ENCODE measurements at places on chromosomes 6 and 20.
A peak's percentile ranks its signal among the peaks of the same experiment; 100 is the strongest.

DNA sequence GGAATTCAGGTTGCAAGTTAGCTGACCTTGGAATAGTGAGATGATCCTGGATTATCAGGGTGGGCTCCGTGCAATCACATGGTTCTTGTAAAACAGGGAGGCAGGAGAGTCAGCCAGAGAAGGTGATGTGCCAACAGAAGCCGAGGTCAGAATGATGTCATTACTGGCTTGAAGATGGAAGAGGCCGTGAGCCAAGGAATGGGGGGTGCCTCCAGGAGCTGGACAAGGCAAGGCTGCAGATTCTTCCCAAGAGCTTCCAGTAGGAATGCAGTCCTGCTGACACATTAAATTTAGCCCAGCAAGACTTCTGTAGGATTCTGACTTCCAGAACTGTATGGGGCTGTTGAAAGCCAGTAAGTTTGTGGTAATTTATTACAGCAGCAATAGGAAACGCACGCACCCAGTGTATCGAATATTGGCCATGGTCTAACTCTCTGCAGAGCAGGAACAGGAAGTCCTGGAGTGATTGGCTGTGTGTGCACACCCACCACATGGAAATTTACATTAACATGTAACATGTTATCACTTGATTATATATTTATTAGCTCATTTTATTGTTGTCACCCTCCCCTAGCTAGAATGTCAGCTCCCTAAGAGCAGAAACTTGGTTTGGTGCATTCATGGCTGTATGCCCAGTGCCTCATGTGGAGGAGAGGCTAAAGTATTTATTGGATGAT lies 19.1 kb downstream of the SLC24A3 start:
- DNase-seq: no peak

DNA sequence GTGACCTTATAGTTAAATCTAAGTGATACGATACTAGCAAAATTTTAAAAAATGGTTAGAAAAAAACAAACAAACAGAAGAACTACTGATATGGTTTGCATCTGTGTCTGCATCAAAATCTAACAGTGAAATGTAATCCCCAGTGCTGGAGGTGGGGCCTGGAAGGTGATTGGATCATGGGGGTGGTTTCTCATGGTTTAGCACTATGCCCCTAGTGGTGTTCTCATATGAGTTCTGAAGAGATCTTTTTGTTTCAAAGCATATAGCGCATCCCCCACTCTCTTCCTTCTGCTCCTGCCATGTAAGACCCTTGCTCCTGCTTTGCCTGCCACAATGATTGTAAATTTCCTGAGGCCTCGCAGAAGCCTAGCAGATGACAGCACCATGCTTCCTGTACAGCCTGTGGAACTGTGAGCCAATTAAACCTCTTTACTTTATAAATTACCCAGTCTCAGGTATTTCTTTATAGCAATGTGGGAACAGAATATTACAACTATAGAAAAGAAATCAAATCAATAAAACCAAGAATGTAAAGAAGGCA lies 5.4 kb downstream of the FBXL4 start:
- DNase-seq: no peak

- no peak for DNase-seq
Observed at GRCh38 chr6:94464018-94464510, 1044.7 kb upstream of the EPHA7 start.

DNA sequence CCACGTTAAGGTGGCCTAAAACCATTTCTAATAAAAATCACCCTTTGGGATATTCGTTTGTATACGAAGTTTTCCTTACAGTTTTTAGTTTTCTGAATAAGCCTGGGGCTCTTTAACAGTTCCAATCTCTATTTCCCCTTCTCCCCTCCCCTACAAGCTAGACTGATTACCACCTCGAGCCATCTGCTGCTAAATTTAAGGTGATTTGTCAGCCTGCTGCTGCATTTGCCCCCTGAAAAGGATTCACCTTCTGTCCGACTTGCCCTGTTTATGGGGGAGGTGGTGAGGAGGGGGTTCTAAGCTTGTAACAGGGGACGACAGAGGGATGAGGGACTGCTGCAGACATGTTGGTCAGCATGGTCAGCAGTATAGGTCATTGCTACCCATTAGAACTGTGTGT lies 146.3 kb downstream of the JARID2 start:
- no peak for DNase-seq

- DNase-seq: peak; percentile 40
Observed at GRCh38 chr20:38883981-38884733, 42.1 kb upstream of the FAM83D start.

- no peak for DNase-seq
Observed at GRCh38 chr6:32371229-32371628, 474 bp downstream of the TSBP1 start.

DNA sequence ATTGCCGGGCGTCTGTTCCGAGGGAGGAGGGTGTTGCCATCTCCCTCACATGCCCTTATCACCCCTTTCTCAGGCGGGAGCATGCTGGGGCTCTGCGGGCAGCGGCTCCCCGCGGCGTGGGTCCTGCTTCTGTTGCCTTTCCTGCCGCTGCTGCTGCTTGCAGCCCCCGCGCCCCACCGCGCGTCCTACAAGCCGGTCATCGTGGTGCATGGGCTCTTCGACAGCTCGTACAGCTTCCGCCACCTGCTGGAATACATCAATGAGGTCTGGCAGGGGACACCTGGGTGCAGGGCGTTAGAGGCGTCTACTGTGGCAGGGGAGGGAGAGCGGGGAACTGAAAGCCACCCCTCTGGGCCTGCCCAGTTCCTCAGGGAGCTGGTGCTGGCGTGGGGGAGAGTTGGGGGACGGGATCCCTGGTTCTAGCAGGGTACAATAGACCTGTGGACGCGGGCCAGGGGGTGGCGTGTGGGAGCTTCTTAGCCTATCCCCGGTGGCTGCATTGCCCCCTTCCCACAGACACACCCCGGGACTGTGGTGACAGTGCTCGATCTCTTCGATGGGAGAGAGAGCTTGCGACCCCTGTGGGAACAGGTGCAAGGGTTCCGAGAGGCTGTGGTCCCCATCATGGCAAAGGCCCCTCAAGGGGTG lies 697 bp downstream of the PPT2 start:
- DNase-seq: peak; percentile 88

DNA sequence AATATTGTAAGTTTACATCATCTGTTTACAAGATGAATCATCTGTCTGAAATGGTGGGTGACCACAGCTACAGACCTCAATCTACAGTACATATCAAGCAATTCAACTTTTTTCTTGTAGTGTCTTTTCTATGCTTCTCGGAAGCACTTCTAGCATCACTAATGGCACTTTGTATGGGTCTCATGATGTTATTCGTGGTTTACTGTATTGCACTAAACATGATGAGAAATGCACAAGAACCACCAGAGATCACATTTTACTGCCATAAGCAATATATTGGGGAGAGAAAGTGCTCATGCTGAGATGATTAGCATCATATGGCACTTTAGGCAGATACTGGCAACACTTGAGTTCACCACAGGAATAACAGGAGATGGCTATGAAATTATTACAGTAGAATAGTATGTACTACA lies 15.4 kb upstream of the BTBD3 start:
- DNase-seq: no peak

DNA sequence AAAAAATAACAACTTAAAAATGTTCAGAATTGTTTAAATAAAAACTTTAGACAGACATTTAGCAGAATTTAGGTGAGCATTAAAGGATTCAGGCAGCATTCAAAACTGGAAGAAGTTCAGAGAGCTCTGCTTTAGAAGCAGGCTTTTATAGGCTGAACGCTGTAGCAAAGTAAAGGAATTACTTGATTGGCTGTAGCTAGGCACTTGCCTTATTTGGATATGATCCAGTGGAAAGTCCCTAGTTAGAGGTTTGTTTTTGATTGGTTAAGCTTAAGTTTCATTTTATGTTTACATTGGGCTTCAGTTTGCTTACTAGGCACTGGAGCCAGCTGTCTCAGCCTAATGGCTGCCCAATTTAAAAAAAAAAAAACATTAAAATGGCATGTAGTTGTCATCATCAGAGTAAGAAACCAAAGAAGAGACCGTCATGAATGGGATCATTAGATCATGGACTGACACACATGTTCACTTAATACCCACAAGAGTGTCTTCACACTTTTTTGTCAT lies 65.1 kb downstream of the CBFA2T2 start:
- DNase-seq: no peak

GRCh38 chr6:153043719-153044118 lies 41.2 kb upstream of the MTRF1L start:
- DNase-seq: no peak

GRCh38 chr6:39294133-39294532 lies 20.1 kb downstream of the KCNK17 start:
- no peak for DNase-seq

DNA sequence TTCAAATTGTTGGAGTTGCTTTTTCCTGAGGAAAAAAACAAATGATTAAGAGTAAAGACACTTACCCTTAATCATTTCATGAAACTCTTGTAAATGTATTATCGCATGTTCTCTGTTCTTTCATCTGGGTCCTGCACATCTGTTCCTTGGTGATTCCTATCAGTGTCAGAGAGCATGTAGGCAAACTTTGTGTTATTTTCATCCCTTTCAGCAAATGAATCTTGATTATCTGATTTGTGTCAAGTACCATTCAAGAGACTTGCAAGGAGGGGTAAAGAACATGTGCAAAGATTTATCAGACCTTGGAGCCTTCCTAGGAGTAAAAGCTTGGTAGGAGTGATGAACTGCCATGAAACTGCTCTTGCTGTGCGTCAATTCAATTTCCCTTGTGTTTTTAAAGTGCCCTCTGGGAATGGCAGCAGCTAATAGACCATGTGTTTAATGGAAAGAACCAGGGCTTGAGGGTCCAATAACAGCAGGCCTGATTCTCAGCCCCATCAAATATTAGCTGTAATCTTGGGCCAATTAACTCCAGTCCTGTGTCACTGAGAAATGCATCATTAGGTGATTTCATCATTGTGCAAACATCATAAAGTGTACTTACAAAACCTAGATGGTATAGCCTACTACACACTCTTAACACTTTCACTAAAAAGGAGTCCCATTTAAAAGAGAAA lies 118.9 kb upstream of the CEP85L start:
- DNase-seq: no peak

- DNase-seq: no peak
Observed at GRCh38 chr20:51106011-51106410, 83.1 kb upstream of the KCNG1 start.

DNA sequence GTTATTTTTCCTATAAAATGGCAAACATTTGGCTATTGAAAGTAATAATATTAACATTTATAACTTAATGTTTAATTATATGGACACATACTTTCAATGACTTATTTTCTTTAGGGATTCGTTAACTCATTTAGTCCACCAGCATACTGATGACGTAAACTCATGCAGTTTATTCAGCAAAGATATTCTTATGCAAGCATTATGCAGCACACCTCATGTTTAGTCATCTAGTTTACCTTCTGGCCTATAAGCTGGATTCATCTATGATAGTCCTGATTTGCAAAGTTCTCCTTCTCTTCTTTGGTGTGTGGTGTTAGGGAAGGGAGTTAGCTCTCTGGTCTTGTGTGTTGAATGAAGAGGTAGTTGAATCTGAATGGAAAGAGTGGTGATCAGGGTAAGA lies 60.0 kb downstream of the OR2J2 start:
- no peak for DNase-seq

GRCh38 chr6:144359783-144360182 lies 74.6 kb downstream of the UTRN start:
- DNase-seq: no peak

DNA sequence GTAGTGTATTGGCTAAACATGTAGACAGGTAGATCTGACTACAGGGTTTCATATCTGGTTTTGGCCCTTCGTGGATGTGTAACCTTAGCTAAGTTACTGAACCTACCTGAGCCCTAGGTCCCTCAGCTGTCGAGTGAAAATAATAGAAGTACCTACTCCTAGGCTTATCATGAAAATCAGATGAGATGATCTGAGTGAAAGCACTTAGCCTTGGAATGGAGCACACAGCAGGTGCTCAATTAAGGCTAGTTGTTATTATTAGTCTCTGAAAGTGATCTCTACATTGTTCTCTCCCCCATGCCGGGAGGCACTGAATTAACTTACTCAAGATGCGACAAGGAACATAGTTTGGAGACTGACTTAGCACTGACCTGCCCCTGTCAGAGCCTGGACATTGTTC lies 174.7 kb upstream of the ZNF217 start:
- no peak for DNase-seq

DNA sequence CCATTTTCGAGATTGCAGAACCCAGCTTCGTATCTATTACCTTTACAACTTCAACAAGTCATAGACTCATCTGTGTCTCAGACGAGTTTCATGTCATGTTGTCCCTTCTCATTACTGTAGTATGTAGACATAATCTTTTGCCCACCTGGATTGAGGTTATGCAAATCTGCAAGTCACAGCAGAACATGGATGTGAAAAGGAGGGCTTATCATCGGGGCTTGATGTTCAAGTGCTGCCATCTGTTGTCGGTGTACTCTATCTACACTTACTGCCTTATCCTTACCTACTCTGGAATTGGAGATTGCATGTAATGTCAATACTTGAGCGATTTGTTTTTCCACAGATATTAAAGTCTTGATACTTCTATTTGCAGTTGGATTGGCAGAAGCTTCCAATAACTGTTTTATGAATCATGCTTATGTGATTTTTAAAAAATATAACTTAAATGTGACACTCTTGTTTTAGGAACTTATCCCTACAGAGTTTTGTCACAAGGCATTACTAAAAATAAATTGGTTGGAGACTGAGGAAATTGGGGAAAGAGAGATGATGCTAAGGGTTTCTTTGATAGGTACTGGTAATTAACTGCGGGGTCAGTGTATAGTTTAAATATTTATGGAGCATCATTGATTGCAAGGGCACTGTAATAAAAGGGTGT lies 3.0 kb upstream of the GOPC start:
- no peak for DNase-seq

DNA sequence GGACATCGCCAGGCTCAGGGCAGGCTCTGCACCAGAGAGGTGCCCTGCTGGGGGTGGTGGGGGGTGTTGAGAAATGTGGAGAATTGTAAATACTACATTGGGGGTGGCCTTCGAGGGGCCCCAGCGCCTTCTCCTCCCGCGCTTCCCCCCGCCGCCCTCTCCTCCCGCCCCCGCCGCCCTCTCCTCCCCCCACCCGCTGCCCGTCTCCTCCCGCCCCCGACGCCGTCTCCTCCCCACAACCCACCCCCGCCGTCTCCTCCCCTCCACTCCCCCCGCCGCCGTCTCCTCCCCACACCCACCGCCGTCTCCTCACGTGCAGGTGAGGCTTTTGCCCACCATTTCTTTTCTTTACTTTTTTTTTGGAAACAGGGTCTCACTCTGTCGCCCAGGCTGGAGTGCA lies 1.5 kb upstream of the SRMS start:
- DNase-seq: no peak

GRCh38 chr6:116877743-116878142 lies 701 bp downstream of the RFX6 start:
- DNase-seq: no peak

- no peak for DNase-seq
Observed at GRCh38 chr6:88380618-88381288, 214.6 kb upstream of the CNR1 start.

GRCh38 chr6:122833021-122833491 lies 44.0 kb downstream of the SMPDL3A start:
- no peak for DNase-seq

GRCh38 chr6:12923644-12924235 lies 207.2 kb downstream of the PHACTR1 start:
- DNase-seq: no peak

- no peak for DNase-seq
Observed at GRCh38 chr20:63617092-63617875, 9.6 kb downstream of the GMEB2 start.

- peak; percentile 91 for DNase-seq
Observed at GRCh38 chr20:63706852-63707557, 771 bp downstream of the ARFRP1 start.

GRCh38 chr6:64170316-64170715 lies 534.7 kb downstream of the PHF3 start:
- no peak for DNase-seq

- DNase-seq: no peak
Observed at GRCh38 chr6:139823099-139823807, 448.8 kb upstream of the CITED2 start.
